ENCODE measurements at places on chromosomes 7 and 10.

GRCh38 chr10:14211610-14212009 is 119.1 kb downstream of the FRMD4A start:
- DNase-seq = no peak

DNA sequence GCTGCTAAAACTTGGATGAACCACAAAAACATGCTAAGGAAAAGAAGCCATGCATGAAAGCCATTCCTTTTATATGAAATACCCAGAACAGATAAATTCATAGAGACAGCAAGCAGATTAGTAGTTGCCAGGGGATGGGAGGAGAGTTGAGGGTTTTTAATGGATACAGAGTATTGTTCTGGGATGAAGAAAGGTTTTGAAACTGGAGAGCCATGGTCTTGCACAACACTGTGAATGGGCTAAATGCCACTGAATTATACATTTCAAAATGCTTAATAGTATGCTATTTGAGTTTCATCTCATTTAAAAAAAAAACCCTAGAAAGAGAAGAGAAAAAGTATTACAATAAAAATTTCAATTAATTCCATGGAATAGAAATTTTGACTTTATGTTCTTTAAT is 154.3 kb downstream of the GNAT3 start:
- DNase-seq = no peak

DNA sequence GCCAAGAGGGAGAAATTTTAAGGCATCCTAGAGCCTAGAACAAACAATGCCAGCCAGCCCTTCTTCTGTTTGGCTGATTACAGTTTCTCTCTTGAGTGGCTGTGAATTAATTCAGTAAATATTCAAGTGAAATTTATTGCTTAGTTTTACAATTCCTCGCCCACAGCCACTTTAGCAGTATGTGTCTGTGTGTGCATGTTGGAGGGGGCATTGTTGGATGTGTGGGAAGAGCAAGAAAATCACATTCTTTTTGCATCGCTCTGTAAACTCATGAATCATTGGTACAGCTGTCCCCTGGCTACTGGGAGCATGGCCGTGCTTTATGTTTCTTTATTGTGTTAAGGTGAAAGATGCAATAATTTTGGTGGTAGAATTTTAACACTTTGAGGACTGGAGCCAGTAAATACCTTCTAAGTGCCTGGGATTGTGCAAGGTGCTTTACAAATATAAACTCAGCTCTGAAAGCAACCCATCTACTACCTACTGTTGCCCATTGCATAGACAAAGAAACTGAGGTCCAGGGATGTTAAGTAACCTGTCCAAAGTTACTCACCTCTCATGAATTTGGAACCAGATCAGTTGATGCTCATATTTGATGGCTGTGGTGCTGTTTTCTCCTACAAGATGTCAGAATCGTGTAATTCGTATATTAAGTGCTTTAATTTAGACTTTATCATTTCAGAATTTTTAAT is 89.9 kb upstream of the BTBD16 start:
- no peak for DNase-seq

GRCh38 chr7:8442814-8443304 is 9.4 kb downstream of the NXPH1 start:
- DNase-seq = no peak

DNA sequence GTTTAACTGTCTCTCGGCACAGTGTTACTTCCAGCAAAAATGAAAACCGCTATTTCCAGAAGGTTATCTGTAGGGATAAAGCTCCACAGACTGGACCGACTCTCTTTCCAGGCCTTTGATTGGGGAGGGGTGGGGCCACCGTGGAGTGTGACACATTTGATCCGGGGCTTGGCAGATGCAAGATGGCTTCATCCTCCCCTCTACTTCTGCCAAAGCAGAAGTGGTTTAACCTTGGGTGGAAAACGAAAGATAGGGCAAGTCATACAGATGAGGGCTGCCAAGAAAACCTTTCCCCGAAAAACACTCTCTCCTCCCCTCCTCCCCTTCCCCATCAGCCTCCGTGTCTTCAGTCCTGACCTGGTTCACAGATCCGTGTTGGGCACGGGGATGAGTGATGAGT is 139.7 kb upstream of the SH2B2 start:
- DNase-seq = no peak

GRCh38 chr10:24721229-24722106 is 2.2 kb downstream of the ARHGAP21 start:
- DNase-seq = no peak

- no peak for DNase-seq
These were observed 91.6 kb downstream of the GLCCI1 start for GRCh38 chr7:8060241-8060640.

GRCh38 chr7:15087771-15088170 is 185.2 kb upstream of the DGKB start:
- DNase-seq = no peak

DNA sequence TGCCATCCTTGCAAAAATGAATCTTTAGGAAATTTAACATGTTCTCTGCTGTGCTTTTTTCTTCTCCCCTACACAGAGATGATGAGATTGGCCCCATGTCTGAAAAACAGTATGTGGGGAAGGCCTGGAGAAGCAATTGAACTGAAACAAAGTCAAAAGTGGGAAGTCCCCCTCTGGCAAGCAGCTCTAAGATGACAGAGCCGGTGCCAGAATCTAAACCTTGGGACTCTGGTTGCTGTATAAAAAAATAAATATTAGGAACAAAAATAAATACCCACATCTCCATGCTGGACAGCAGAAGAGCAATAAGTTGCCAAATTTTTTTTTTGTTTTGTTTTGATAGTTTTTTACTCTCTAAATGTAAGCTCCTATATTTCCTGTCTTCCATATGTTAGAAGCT is 51.8 kb upstream of the TRIL start:
- no peak for DNase-seq

DNA sequence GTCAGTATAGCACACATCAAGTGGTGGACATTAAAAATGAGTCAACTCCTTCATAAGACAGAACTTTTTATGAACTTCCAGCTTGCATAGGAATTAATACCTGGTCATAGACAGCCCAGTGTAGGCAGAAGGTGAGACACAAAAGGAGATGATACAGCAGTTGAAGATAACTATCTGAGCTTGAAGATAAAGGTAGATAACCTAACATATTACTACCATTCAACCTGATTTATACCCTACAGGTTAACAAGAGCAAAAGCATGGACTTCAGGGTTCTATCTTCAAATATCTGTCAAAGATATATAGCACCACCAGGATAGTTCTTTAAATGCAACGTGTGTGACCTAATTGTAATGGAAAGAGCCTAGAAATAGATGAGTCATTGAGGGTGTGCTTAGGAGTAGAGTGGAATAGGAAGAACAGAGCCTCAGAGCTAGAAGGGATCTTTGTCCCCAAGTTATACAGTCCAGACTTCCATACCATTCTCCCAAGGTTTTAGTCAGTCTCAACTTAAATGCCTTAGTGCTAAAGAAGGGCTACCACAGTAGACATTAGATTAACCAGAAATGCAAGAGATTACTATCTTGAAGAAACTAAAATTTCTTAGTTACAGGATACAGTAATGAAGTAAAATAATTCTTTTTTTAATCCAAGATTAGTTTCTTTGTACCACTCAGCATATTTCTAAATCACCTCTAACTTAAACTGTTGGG is 9.2 kb downstream of the ZNF800 start:
- DNase-seq = no peak

- DNase-seq = no peak
These were observed 985.7 kb upstream of the LRRTM3 start for GRCh38 chr10:65940105-65940504.

DNA sequence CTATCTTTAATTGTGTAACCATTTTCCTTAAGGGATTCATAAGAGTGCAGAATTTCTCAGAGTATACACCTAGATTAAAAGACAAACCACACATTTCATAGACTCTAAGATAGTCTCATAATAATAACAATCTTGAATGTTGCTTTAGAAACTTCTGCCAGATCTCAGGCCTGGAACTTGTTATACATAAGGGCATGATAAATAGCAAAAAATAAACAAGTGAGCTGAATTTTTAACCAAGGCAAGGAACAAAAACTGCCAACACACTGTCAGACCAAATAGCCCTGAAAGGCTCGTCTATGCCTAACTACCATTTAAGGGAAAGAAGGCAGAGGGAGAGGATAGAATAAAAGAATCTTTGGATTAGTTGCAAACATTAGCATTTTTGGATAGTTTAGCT is 65.8 kb upstream of the SEMA3C start:
- no peak for DNase-seq

DNA sequence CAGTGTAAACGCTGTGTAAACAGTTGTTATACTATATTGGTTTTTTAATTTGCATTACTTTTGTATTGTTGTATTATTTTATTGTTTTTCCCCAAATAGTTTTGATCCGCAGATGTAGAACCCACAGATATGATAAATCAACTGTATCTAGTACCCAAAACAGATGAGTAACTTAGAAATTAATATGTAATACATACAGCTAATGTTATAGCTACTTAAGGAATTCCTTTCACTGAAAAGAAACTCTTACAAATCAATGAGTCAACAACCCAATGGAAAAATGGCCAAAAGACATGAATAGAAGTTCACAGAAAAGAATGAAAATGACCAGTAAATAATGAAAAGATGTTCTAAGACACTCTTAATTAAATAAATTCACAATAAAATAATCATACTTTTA is 32.3 kb upstream of the ARL4A start:
- DNase-seq = no peak

DNA sequence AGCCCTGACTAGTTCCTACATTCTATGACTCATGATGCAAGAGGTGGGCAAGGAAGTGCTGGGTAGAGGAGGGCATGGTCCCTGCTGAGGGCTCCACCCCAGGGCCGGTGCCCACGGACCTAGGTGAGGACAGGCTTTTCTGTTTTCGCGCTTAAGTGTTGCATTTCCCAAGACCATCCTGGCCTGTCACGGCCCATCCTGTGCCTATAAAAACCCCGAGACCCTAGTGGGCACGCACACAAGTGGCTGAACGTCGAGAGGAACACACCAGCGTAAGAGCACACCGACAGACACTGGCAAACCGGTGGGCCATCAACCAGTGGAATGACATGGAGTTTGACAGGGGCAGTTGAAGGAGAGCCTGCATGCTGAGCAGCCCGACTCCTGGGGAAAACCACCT is 680.7 kb upstream of the GHITM start:
- DNase-seq = no peak

DNA sequence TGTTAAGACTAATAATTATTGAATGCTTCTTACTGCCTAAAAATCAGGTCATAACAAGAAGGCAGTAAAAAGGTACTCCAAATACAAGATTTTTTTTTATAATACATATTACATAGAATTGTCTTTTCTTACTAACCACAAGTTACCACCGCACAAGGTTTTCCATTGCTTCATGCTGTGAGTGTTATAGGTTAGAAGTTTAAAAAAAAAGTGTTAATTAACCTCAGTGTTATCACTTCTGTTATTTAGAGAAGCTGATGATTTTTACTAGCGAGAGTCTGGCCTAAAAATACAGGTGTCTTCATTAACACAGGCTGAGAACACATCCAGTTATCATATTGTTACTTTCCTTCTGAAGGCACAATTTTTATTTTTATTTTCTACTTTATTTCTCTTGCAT is 1281.9 kb upstream of the CELF2 start:
- no peak for DNase-seq

DNA sequence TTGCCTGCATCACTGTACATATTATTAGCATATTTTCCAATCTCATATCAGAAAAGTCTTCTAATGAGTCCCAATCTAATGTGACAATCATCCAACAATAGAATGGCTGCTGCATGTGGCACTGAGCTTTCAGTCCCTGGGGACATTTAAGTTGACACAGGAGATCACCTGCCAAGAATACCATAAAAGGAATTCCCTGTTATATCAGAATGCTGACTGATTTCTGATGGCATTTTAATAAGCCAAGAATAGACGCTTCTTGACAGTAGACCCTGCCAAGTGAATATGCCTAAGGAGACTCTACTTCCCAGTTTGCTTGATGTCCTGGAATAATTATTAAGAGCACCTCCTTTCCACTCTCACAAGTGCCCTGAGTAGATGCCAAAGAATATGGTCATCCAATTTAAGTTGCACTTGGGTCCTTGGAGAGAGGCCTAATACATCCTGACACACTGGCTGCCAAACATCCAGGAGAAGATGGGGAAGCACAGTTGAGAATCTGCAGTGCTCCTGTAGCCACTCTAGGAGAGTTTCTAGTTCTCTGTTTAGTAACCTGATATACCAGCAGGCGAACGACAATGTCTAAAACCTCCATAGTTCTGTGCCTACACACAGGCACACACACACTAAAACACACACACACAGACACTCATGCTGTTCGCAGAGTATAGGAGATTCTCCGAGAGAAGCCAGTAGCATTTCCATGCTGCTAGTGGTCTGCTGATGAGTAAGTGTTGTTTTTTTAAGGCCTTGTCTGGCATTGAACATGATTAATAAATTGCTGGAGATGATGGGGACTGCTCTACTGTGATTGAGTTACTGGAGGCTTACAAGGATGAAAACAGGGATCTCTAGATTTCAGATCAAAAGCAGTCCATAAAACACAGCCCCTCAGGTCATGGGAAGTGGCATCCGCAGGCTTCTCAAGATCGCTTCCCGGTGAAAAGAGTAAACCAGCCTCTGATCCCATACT is 369.6 kb downstream of the KCNMA1 start:
- no peak for DNase-seq

Data from HFF-Myc (cell line).